Stimulated activated CD4-positive, alpha-beta T cell treated with anti-CD3 and anti-CD28 coated beads, Interleukin-2, amount 100 ng/mL, for 48 hours (primary cell): ENCODE measurements at places on chromosomes 4 and X.

GRCh38 chr4:90234916-90235547 is 107.8 kb downstream of the CCSER1 start:
- DNase-seq = no peak

DNA sequence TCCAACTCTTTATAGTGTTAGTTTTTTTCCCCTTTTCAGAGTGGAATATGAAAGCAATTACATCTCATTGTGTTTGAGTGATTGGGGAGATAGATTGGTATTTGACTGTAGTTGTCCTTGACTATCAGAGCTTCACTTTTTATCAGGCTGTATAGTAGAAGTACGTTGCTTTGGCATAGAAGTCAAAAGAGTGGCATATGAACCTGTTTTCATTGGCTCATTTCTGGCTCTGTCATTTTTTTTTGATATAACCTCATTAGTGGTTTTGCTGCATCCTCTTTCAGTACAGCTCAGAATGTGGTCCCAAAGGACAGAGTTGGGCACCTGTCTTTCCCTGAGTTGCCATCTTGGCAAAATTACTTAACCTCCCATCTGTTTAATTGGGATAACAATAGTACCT is 1.4 kb downstream of the TMA16 start:
- no peak for DNase-seq

- DNase-seq = no peak
Observed at GRCh38 chr4:6324461-6324998, 54.9 kb downstream of the WFS1 start.

DNA sequence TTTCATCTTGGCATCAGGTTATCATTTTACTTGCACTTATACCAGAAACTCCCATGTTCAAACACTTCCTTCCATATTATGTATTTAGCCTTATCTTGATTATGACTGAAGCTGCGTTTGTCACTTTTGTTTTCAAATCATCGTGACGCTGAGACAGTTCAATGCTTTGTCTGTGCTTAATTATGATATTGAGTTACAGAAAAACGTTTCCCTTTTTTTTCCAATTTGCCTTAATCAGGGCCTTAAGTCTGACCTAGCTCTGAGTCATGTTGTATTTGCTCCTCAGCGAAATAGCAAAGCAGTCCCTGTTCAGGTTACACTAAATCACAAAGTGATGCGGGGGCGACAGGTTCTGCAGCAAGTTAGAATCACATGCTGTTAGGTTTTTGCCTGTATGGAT is 254.7 kb downstream of the AFF2 start:
- DNase-seq = no peak

DNA sequence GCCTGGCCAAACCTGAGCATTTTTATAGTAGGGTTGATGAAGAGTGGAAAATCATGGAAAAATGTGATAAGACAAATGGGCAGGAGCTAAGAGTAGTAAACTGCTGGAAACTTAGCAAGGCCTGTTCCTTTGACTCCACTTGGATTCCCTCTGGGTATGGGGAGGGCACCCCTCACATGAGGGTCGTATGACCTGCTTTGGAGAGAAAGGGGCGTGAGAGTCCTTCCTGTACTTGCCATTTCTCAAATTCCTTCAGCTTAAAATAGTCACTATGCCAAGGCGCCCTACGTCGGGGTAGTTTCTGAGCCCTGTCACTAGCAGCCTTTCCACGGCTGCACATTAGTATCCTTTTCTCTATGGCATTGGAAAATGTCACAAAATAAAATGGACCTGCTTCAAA is 49.1 kb downstream of the GPRIN3 start:
- DNase-seq = no peak
